ENCODE measurements at places on chromosomes 1 and 21.

GRCh38 chr1:183173828-183174227 lies 12.2 kb upstream of the LAMC2 start:
- no peak for DNase-seq

- DNase-seq, result no peak
These were observed 4.6 kb downstream of the MYCL start for GRCh38 chr1:39896909-39897685.

- DNase-seq, result no peak
These were observed 85.8 kb downstream of the NIBAN1 start for GRCh38 chr1:184888505-184888904.

- DNase-seq, result no peak
These were observed 14.6 kb upstream of the C1orf105 start for GRCh38 chr1:172405912-172406311.

DNA sequence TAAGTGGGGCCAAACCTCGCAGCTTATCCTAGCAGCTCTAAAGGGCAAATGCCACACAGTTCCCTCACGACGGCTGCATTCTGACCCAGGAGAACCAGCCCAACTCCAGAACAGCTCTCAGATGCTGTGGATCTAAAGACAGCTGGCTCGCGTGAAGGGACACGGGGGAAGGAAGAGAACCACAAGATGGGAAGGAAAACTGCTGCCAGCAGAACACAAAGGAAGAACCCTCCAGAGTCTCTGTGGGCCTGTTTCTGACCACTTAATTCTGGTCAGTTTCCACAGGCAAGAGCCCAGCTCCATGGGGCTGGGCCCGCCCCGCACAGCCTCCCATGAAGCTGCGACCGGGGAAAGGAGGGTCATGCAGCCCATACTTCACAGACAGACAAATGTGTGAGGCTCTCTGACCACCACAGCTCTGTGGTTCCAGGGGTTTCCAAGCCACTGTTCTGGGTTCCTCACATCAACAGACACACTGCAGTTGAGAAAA lies 61.1 kb downstream of the SLC45A1 start:
- no peak for DNase-seq

DNA sequence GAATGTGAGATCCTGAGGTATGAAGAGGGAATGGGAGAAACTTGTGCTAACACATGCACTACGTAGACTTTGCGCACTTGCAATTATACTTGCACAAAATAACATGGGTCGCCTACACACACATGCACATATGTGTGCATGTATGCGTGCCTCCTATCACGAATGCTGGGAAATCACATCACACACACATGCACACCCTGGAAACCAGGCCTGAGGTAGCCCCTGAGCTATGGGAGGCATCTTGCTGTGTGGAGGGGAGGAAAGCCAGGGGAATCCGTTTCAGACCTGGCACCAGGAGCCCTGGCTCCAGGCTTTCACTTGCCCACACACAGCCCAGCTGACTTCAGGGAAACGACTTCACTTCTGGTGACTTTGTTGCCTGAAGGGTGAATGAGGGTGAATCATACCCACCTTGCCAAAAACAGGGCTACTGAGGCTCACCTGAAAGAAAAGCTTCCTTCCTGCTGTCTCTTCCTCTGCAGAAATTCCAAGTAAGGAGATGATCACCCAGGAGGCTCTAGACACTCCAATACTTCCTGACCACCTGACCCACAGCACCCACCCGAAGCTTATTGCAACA lies 136.0 kb upstream of the NGF start:
- DNase-seq, result no peak

DNA sequence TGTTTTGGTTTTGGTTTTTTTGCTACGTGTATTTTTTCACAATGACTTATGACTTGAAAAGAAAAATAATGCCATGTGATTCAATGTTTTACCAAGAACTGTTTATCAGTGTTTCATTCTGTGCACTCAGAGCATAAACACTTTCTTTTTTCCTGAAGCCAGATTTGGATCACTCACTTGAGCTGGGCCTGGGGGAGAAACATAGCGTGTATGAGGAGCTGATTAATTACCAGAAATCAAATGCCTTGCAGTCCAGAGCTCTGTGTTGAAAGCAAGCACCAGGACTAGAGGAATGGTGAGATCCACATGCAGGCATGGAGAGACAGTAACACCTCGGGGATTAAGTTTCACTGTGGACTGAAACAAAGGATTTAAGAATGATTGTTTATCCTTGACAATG lies 642.1 kb upstream of the ADGRL2 start:
- no peak for DNase-seq

DNA sequence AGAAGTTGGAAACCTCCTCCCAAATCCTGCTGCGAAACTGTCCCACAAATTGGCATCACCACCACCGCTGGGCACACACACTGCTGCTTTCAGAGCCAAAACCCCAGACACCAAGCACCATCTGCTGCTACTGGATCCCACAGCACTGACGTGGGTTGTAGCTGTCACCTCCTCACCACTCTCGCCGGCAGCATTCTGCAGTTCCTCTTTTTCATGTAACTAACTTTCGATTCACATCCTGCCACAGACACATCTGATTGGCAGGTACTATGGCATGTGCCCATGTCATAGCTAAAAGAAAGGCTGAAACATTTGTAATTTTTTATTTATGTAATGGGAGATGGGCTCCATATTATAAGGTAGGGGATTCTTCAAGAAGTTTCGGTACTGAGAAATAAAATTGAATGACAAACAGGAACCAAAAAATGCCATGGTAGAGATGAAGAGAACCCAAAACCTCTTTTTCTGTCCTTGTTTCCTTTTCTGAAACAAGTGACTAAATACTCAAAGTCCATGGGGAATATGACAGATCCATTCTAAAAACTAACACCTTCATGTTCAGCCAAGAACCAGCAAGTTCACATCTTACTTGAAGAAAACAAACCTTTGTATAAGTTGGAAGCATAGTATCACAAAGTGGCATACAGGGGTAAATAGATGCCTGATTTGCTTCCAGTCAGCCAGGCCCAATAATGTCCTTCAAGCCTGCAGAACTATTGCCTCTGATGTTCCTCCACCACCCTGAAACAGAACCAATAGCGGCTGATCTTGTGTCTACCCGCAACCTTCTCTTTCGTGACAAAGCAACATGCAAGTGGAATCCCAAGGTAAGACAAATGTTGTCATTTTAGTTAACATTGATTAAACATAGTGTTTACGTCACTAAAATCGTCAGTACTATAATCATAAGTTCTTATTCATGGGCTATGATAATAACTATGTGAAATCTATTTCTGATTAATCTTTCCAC lies 26.6 kb upstream of the RGS13 start:
- DNase-seq, result peak; percentile 72

GRCh38 chr1:231236938-231237337 lies 4.1 kb upstream of the GNPAT start:
- no peak for DNase-seq

DNA sequence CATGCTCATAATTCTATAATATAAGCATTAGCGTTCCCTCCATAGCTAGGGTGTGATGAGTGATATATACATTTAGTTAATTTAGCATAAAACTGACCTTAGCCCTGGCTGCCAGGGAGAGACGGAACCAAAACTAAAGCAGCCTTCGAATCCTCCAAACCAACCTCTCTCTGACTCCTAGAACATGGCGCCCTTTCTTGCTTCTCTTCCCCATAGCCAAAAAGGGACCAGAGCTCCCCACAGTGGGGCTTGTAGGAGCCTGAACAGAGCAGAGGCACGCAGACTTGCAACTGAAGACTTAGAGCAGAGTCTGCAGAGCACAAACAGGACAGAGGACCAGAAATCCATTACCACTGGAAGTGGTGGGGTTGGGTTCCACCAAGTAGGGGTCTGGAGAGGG lies 17.7 kb downstream of the IRF2BP2 start:
- no peak for DNase-seq

DNA sequence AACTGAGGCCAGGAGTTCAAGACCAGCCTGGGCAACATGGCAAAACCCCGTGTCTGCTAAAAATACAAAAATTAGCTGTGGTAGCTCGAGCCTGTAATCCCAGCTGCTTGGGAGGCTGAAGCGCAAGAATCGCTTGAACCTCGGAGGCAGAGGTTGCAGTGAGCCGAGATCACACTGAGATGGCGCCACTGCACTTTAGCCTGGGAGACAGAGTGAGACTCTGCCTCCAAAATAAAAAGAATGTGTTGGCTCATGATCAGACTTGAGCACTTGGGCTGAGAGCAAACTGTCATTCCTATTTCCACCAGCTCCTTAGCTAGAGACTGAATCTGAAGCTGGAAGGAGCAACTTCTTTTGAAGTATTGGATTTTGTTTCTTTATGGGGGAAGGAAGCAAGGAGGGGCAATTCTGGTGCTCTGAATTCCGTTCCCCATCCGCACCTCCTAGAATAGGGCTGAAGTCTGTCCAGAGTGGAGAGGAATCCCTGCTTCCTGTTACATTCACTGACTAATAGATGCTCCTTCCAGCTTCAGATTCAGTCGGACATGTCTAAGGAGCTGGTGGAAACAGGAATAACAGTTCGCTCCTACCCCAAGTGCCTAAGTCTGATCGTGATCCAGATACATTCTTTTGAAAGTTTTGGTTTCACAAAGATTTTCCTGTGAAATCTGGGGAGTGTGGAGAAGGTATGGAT lies 3.8 kb downstream of the ZNF672 start:
- DNase-seq, result peak; percentile 50

DNA sequence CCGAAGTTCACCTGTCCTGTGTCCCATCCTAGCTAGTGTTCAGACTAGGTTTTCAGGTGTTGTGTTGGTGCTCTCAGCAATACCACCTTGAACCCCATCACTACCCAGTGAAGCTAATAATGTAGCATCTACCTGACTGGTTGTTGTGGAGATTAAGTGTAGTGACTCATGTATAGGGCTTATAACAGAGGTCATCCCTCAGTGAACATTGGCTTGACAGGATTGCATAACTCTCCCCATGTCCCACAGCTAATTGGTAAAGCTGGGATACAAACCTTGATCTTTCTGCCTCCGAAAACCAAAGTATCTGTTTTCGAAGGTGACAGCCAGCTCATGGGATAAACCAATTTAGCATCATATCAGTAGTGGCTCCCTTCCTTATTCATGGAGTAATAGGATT lies 44.5 kb upstream of the TNR start:
- DNase-seq, result no peak

DNA sequence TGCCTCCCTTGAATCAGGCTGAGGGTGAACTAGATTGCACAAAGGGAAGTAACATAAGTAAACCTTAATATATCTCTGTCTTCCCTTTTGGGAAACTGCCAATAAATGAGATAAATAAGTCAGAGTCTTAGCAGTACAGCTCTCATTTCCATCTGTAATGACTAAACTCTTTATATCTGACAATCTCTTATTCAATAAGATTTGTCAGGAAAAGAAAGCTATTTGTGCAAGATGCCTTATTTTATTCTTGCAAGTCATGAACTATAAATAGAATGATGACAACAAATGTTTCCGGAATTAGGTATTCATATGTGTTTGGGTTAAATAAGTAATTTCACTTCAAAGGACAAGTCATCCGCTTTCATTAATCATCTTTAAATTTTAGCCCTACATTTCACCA lies 229.2 kb downstream of the PTGER3 start:
- DNase-seq, result no peak

DNA sequence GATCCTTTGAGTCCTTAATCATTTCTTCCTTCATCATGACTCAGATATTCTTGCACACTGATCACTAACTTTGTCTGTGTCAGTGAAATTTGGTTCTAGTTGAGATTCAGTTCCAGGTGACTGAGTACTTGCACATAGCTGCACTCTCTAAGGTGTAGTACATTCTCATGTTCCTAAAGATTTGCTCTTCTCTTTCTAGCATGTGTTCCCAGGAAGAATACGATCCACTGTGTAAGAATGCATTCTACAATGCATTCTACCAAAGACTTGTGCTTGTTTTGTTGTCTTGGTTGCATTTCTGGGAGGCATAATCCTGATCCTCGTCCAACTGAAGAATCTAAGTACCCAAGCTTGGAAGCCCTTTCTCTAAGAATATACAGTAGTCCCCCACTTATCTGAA lies 104.3 kb upstream of the CDC42BPA start:
- no peak for DNase-seq

DNA sequence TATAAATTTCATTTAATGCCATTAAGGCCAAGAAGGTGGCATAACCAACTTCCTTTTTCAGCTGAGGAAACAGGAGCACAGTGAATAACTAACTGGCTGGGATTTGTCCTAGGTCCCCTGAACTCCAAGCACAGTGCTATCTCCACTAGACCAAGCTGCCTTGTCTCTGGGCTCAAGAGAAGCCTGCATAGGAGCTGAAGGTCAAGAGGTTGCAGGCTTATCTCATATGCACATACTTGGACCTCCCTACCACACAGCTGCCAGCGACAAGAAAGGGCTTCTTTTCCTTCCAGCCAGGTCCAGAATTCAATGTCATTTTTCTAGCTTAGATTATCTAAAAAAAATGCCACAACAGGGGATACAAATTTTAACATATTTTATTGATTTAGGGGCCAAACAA lies 27.1 kb downstream of the AK2 start:
- peak; percentile 6 for DNase-seq

DNA sequence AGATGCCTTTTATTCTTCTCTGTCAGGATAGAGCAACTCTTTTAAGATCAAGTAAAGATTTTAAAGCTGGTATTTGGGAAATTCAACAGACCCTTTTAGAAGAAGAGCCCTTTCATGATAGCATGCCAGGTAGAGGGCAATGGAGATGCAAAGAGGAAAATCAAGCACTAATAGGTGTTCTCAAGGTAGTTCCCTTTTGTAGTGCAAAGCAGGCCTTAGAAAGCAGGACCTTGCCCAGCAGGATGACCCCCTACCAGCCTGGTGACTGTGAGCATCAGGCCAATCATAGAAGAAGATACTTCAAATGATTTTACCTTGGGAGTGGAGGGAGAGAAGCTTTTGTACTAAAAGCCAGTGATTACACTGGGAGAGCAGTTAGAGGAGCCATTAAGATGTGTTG lies 381.4 kb upstream of the ZRANB2 start:
- DNase-seq, result no peak

GRCh38 chr1:202268817-202269216 lies 72.9 kb downstream of the UBE2T start:
- DNase-seq, result peak; percentile 41

DNA sequence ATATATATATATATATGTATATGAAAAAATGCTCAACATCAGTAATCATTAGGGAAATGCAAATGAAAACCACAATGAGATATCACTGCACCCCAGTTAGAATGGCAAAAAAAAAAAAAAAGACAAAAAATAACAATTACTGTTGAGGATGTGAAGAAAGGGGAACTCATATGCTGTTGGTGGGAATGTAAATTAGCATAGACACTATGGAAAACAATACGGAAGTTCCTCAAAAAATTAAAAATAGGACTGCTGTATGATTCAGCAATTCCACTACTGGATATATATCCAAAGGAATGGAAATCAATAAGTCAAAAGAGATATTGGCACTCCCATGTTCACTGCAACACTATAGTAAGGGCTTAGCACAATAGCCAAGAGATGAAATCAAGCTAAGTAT lies 41.5 kb upstream of the CTBS start:
- DNase-seq, result no peak

GRCh38 chr1:225448146-225448805 lies 20.4 kb upstream of the LBR start:
- DNase-seq, result peak; percentile 64

All from tibial artery (tissue), 4 donors.